ENCODE measurements at places on chromosomes 7 and 10.

- no peak for DNase-seq
Observed at GRCh38 chr7:26208040-26208439, 6.5 kb downstream of the CBX3 start.

DNA sequence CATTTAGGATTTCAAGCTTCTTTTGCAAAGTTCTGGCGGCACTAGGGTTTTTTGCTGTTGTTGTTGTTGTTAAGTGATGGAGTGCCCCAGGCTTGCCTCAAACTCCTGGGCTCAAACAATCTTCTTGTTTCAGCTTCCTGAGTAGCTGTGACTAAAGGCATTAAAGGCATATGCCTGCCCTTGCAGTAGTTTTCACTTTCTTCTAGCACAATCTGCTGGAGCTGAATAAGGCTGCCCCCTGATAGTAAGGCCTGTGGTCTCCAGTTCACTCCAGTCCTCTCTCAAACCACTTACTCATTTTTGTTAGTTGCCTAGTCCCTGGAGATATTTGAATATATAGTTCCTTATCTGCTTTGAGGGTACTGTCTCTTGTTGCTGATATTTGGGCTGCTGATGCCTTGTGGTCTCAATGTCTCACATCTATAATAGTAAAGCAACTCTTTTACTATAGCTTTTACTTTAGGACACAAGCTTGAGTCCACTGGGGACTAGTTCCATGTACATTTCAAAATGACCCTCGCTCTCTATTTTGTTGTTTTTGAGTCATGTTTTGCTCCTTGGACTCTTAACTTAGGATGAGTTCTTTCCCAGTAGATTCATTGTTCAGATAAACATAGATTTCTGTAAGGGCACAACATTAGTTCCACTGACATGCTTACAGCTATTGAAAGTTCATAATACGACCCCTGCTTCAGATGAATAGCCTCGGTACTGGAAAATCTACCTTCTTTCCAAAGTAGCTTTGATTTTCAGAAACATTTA, 25.5 kb downstream of the PHF14 start:
- no peak for DNase-seq

GRCh38 chr10:94286901-94287300, 75.8 kb downstream of the NOC3L start:
- DNase-seq = no peak

GRCh38 chr7:93923296-93923695, 1.8 kb downstream of the GNG11 start:
- DNase-seq = no peak

DNA sequence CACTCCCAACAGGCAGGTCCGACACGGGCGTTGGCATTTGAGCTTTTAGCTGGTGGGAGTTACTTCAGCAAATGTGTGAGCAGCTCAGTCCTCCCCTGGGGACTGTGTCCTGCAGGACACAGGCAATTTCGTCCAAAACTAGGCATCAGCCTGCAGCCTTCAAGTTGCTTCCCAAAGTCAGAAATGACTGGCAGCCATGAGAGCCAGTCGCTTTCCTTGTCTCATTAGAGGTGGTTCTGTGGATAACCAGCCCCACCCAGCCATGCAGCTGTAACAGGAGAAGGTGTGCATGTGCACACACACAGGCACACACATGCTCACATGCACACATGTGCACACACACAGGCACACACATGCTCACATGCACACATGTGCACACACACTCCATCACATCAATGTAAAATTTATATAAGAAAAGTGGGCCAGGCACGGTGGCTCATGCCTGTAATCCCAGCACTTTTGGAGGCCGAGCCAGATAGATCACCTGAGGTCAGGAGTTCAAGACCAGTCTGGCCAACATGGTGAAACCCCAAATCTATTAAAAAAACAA, 138.8 kb upstream of the TCERG1L start:
- DNase-seq = no peak

DNA sequence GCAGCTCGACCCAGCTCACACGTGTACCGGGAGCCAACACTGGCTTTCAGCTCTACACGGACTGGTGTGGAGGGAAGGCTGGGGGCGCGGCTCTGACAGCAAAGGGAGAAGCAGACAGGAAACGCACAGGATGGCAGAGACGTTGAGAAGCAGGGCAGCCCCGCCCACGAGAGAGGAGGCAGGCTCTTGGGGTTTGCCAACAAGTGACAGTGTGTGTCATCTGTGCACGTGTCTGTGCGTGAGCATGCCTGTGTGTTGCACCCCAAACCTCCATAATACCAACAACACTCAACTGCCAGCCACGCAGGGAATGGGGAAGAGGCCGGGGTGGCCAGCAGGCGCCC, 64.4 kb upstream of the PDGFA start:
- peak; percentile 93 for DNase-seq

- no peak for DNase-seq
Observed at GRCh38 chr10:5591336-5591824, 66.6 kb downstream of the CALML3 start.

DNA sequence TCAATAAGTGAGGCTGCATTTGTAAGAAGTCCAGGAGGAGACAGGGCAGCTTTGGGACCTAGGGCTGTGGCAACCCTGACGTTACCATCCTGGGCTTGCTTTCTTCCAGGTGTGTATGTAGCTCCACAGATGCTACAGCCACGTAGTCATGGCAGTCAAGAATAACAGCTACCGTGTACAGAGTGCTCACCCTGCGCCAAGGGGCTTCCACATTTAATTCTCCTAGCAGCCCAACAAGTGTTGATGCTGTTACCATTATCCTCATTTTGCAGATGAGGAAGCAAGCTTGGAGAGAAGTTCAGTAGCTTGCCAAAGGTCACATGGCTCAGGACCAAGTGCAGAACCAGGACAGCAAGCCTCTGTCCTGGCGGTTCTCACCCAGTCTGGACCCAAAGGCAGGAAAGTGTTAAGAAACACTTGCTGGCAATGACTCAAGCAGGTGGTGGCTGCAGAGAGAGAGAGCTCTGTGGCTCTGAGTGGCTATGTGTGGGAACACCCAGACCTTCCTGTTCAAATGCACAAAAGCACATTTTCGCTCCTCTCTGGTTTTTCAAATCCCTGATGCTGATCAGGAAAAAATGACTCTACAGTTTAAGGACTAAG, 89.8 kb downstream of the CREM start:
- peak; percentile 45 for DNase-seq

DNA sequence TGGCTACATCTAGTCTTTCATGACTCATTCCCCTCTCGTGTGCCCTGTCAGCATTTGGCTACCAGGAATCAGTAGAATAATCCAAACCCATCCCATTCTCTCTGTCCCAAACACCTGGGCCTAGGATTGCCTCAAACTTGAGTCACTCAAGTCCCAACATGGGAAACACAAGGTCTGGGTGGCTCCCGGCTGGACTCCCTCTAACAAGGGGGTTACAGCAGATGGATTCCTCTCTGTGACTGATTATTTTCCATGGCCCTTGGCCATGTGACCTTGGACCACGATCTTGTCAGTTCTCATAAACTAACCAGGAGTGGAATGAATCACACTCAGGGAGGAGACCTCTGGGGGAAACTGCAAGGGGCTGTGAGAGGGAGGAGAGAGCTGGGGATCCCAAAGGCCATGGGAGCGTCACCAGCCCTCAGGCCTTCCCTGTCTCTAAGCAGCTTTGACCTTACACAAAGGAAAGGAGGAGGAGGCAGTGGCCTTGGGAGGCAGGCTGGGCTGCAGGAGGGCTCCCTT, 533.1 kb downstream of the KCNMA1 start:
- DNase-seq = no peak

- no peak for DNase-seq
Observed at GRCh38 chr10:102371295-102371694, 24.2 kb upstream of the NFKB2 start.

DNA sequence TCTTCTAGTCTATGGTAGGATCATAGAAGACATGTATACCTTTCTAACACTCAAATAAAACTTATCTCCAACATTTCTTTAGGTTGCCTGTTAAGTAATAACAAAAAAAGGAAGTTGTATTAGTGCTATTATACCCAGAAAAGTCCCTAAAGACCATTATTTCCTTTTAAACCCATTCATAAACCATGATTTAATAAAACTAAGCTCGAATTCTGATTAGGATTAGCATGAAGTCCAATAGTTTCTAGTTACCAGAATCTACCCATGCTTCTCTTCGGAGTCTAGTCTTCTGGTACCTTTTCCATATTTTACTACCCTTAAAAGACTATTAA, 62.7 kb downstream of the USP6NL start:
- no peak for DNase-seq

GRCh38 chr10:50346942-50347341, 95.6 kb upstream of the ASAH2 start:
- no peak for DNase-seq

GRCh38 chr10:72883861-72884260, 9.7 kb upstream of the OIT3 start:
- no peak for DNase-seq

DNA sequence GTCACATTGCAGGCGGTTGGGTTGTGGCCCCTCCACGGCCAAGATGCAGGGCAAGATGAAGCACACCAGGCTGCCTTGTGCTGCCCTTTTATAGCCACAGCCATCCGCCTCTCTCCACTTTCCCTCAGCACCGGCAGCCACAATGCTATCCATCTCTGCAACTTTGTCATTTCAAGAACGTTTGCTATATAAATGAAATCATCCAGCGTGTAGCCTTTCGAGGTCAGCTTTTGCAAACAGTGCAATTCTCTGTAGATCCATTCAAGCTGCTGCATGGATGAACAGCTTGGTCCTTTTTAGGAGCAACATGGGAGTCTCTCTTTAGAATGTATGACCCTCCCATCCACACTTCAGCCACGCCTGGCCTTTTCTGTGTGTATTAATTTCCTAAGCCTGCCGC, 6.4 kb upstream of the IL15RA start:
- DNase-seq = no peak

- DNase-seq = no peak
Observed at GRCh38 chr10:123564631-123565030, 101.5 kb upstream of the GPR26 start.

- DNase-seq = no peak
Observed at GRCh38 chr10:34341473-34341872, 473.6 kb downstream of the PARD3 start.

DNA sequence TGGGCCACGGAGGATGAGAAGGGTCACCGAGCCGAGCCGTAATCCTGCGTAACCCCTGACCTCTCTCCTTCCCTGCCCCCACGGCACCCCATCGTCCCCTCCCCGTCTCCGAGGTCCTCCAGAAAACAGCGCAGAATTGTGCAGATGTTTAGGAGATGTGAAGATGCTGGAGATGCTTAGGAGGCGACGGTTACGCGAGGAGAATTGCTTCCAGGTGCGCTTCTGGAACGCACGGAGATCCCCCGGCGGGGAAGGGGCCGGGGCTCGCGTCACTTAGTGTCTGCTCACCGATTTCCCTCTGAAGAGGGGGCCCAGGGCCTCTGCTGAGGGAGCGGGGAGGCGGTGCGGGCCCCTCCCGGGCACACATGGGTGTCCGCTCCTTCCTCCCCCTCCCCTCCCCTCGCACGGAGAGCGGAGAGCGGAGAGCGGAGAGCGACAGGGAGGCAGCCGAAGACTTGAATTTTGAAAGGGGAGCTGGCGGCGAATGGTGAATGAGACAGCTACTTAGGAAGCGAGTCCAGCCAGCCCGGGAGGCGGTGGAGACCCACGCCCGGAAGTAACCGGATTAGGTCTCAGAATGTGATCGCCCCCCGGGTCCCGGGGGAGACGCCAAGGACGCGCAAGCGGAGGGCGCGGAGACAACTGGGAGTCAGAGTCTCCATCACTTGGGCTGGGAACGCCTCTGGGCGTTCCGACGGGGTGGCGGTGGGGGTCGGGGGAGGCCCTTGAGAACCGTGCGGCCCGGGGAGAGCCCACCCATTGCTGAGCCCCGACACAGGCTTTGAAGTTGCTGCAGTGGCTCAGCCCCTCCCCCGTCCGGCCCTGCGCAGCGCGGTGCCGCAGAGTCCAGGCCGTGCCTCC, 8.7 kb upstream of the EN2 start:
- no peak for DNase-seq

DNA sequence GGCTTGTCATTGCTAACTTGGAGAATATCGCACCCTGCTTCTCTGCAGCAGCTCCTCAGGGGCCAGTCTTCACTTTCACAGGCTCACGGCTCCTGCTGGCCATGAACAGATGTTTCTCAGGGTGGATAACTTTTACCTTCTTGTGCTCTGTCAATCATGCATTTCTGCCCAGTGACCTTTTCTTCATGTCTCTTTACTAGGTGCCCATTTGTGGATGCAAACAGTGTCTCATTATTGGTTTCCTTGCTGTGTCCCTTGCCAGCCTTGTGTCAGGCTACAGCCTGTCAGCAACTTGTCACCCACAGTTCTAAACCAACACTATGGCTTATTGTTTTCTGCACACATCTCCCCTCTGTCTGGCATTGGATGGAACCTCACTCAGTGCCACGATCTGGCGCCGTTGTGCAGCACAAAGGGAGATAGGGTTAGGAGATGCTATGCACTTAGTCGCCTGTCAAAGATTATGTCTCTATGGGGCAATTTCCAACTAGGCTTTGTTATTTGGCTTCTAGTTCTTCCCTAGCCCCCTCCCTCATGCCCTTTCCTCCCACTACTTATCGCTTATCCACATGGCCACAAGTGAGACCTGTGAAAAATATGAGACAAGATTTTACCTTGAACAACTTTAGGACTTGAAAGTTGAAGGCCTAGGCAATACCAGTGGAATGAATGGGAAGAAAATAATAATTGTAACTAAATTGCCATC, 45.7 kb upstream of the NXPH1 start:
- no peak for DNase-seq

DNA sequence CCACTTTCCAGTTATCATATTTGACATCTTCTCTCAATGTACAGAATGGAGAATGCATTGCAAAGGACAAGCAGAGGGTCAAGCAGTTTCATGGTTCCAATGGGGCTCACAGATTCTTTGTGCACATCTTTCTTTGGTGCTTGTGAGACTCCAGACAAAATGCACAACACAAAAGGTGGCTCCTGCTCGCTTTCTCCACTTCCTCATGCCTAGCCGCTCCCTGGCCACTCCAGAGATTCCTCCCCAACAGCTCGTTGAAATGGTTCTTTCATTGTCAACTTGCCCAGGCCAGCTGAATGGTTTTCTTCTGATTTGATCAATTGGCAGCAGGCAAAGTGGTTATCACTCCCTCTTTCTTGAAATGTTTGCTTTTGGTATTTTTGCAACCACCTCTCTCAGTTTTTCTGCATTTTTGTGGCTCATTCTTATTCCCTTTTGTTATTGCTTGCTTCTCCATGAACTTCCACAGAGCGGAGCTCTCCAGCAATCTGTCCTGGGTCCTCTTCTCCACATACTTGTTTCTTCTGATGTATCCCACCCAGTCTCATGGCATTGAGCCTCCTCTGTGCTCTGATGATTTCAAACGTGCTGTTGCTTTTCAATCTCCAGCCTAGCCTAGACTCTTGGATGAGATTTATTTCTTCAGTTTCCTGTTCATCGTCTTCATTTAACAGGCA, 507.8 kb upstream of the MKI67 start:
- DNase-seq = no peak

DNA sequence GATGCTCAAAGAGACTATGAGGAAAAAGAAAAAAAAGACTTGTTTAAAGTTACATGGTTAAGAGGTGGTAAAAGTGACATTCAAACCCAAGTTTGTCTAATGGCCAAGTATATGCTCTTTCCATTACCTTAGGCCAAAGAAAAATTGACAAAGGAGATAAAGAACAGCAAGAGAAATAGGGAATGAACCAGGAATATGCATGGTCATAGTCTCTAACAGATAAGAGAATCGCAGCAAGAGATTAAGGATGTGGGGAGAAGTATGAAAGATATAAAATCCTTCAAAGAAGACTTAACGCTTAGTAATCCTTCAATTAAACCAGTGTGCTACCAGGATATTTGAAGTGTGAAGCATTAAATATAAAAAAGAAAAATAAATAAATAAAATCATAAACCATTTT, 23.2 kb upstream of the LRRN3 start:
- no peak for DNase-seq

GRCh38 chr10:44300666-44301649, 83.9 kb downstream of the CXCL12 start:
- DNase-seq = peak; percentile 10
